ENCODE measurements at places on chromosomes 4 and X. TPM values are rescaled to one million over a fixed set of nuclear protein-coding genes. Genes with fewer than 3 reads are reported as not detected.

Gene ZNF275
- total RNA-seq = 13.5 TPM

Gene F8A2
- total RNA-seq = not detected

Gene TMPRSS11B
- 0.43 TPM for total RNA-seq

Gene TRIM60
- not detected for total RNA-seq

Gene XAGE2
- not detected for total RNA-seq

Gene KIF4A
- total RNA-seq = 0.14 TPM

Gene TCEANC
- 2.4 TPM for total RNA-seq

Gene LRP2BP
- total RNA-seq = 0.43 TPM

Gene GPC4
- total RNA-seq = 0.34 TPM

Gene FGFR3
- 164 TPM for total RNA-seq

Gene GK
- 9.1 TPM for total RNA-seq

Gene GAB3
- total RNA-seq = under 0.01 TPM

Gene SPANXN4
- total RNA-seq = not detected

Gene NOX1
- not detected for total RNA-seq

Gene HPSE
- 0.43 TPM for total RNA-seq

Gene SMAD1
- total RNA-seq = 32.0 TPM

Gene GAB1
- total RNA-seq = 23.0 TPM

Gene SLC49A3
- 0.34 TPM for total RNA-seq

Gene WWC2
- total RNA-seq = 8.9 TPM

Gene UGT2B10
- not detected for total RNA-seq

Gene PHOX2B
- total RNA-seq = not detected

Gene FAM184B
- total RNA-seq = not detected

Gene GPM6B
- total RNA-seq = 0.36 TPM

Gene APELA
- total RNA-seq = not detected

Gene SPANXN3
- not detected for total RNA-seq

Gene IL13RA2
- total RNA-seq = 1.1 TPM

Gene GAGE12J
- not detected for total RNA-seq

Gene IGSF1
- total RNA-seq = not detected

Gene HS6ST2
- total RNA-seq = 14.0 TPM

Gene FGFRL1
- total RNA-seq = 25.3 TPM

Gene NUDT9
- 21.9 TPM for total RNA-seq

Gene ATG4A
- total RNA-seq = 15.1 TPM

Gene ADD1
- total RNA-seq = 140 TPM

Gene GRIA3
- not detected for total RNA-seq

Gene AFF1
- total RNA-seq = 39.9 TPM

Gene MORC4
- total RNA-seq = 45.1 TPM

Gene PRR27
- not detected for total RNA-seq

Gene GPR119
- total RNA-seq = not detected

Gene UGT2B11
- not detected for total RNA-seq

Gene RNF175
- total RNA-seq = 0.50 TPM

Gene GPR82
- not detected for total RNA-seq

Gene ATP11C
- 23.6 TPM for total RNA-seq

Gene BCLAF3
- 9.8 TPM for total RNA-seq

Gene COL4A6
- 20.8 TPM for total RNA-seq

Gene GAGE12F
- not detected for total RNA-seq

Gene GUCY1A1
- total RNA-seq = 1.8 TPM

Gene L1CAM
- total RNA-seq = 2.1 TPM

Gene PTTG2
- total RNA-seq = not detected

Gene CENPVL3
- total RNA-seq = not detected

Gene CT45A3
- total RNA-seq = not detected

Gene RBM47
- 42.7 TPM for total RNA-seq

Gene CXCL8
- total RNA-seq = 8.5 TPM

Data from nasal cavity respiratory epithelium epithelial cell of viscerocranial mucosa (primary cell).